Immature natural killer cell (primary cell): ENCODE measurements at places on chromosomes 4 and X. TPM values are rescaled to one million over a fixed set of nuclear protein-coding genes. Genes with fewer than 3 reads are reported as not detected.

GRCh38 chrX:2351999-2352995, 148.5 kb downstream of the DHRSX start:
- peaks cover 3% of the 10 kb centered on the region for H3K4me1 ChIP-seq
- no peak overlapping the region for H3K4me3 ChIP-seq
- H3K27ac ChIP-seq = no peak overlapping the region
- H3K27me3 ChIP-seq = peaks cover 6% of the 10 kb centered on the region

DNA sequence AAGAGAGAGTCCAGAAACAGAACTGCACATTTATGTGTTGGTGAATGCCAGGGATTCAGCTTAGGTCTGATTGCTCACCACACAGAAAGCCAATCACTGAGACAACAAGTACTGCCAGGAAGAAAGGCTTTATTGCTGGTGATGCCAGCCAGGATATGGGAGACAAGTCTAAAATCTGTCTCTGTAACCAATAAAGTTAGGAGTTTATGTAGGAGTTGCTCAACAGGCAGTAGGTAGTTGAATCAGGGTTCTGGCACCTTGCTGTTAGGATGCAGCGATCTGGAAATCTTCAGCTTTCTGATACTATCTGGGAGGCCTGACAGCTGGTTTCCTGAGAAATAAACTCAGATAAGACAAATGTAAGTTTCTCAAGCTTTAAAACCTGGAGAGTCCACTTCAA, 120.2 kb upstream of the ENPP6 start:
- no peak overlapping the region for H3K27ac ChIP-seq
- no peak for DNase-seq
- H3K27me3 ChIP-seq = no peaks in the 10 kb centered on the region
- H3K4me1 ChIP-seq = peaks cover 16% of the 10 kb centered on the region

GRCh38 chrX:53075011-53075410, 7.2 kb upstream of the TSPYL2 start:
- peaks cover 10% of the 10 kb centered on the region for H3K4me1 ChIP-seq
- no peak overlapping the region for H3K4me3 ChIP-seq

GCNA gene
- polyA plus RNA-seq = 0.63 TPM

- H3K27me3 ChIP-seq = no peaks in the 10 kb centered on the region
- no peak overlapping the region for H3K4me3 ChIP-seq
Measured at GRCh38 chr4:152462047-152462446, 73.8 kb downstream of the FBXW7 start.

DNA sequence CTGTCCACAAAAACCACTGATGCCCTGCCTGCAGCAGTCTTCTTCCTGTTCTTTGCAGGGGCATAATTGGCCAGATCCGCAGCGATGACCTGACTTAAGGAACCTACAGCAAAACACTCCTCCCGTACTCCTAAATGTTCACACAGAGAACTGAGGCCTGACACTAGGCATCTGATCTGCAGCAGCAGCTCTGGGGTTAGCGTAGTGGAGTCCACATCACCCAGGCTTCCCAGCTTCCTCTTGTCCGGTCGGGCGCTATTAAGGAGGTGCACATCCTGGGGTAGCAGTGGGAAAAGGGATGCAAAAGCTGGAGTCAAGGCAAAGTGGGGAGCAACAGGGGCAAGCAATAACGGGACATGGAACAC, 758 bp downstream of the SCFD2 start:
- peaks cover 16% of the 10 kb centered on the region for H3K27me3 ChIP-seq
- H3K4me3 ChIP-seq = peak overlapping the region; percentile 95
- H3K36me3 ChIP-seq = no peaks in the 10 kb centered on the region

RNF128 gene
- polyA plus RNA-seq = not detected

GRCh38 chrX:97332963-97333362, 449.3 kb downstream of the RPA4 start:
- no peak overlapping the region for H3K27ac ChIP-seq
- no peak for DNase-seq
- H3K27me3 ChIP-seq = no peaks in the 10 kb centered on the region
- no peaks in the 10 kb centered on the region for H3K4me1 ChIP-seq
- H3K36me3 ChIP-seq = no peaks in the 10 kb centered on the region

- no peak for DNase-seq
- peaks cover 1% of the 10 kb centered on the region for H3K27me3 ChIP-seq
- no peak overlapping the region for H3K27ac ChIP-seq
- H3K4me3 ChIP-seq = no peak overlapping the region
- no peaks in the 10 kb centered on the region for H3K4me1 ChIP-seq
Measured at GRCh38 chr4:41174444-41174843, 39.9 kb downstream of the APBB2 start.

- H3K4me1 ChIP-seq = peaks cover 21% of the 10 kb centered on the region
- H3K27me3 ChIP-seq = no peaks in the 10 kb centered on the region
- no peaks in the 10 kb centered on the region for H3K36me3 ChIP-seq
- DNase-seq = no peak
- H3K4me3 ChIP-seq = no peak overlapping the region
Measured at GRCh38 chr4:173187732-173188131, 19.1 kb downstream of the GALNT7 start.
